ENCODE measurements at places on chromosomes 7 and 10.

DNA sequence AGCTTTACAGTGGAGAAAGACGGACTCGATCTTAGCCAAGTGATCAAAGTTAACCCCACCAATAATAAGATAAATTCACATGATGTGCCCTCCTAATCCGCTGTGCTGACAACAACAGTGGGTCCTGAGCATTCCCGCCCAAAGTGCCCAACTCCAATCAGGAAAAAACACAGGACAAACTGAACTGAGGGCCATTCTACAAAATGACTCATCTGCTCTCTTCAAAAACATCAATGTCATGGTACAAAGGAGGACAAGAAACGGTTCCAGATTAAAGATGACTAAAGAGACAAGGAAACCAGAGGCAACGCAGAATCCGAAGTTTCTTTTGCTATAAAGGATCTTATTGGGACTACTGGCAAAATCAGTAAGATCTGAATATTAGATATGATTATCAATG, 79.4 kb downstream of the CTBP2 start:
- DNase-seq, result no peak

GRCh38 chr10:100727808-100728207, 17.6 kb upstream of the PAX2 start:
- no peak for DNase-seq

DNA sequence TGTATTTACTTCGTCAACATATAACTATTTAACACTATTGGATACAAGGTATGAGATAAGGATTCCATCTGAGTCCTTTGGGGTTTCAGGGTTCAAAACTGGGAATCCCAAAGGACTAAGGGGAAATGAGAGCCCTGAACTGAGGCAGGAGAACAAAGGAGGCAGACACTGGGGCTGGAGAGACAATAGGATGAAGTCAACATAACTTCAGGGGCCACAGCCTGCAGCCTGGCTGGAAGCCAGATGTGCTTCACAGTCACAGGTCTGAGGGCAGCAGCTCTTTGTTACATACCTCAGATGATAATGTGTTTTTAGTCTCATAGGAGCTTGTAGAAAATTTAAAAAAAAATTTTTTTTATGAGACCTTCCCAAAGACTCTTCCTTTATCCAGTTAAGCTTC, 73.3 kb downstream of the NRF1 start:
- DNase-seq, result no peak

- DNase-seq, result peak; percentile 75
Observed at GRCh38 chr7:93115796-93116195, 2.0 kb downstream of the SAMD9 start.

DNA sequence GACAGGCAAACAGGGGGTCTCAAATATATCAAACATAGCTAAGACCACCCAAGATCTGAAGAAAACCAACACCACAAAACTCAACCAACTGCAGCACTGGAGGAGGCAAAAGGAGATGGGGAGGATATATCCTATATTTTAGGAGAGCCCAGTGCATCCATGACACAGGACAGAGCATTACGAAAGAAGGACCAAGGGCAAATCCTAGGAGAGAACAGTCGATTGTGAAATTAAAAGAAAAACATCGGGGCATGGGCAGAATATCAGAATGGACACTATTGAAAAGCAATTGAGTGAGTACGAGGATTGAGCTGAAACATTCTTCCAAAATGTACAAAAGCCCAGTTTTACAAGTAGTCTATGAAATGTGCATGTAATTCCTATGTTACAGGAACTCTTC, 48.5 kb upstream of the DRGX start:
- no peak for DNase-seq

- no peak for DNase-seq
Observed at GRCh38 chr7:22879709-22880306, 57.2 kb upstream of the TOMM7 start.

GRCh38 chr10:62422068-62422590, 48.0 kb downstream of the ZNF365 start:
- peak; percentile 91 for DNase-seq
